ENCODE measurements at places on chromosomes 1 and 21.

GRCh38 chr1:67052741-67053534 is 1.0 kb downstream of the SLC35D1 start:
- no peak for DNase-seq

- no peak for DNase-seq
These were observed 104.6 kb downstream of the AMY1C start for GRCh38 chr1:103854279-103854678.

DNA sequence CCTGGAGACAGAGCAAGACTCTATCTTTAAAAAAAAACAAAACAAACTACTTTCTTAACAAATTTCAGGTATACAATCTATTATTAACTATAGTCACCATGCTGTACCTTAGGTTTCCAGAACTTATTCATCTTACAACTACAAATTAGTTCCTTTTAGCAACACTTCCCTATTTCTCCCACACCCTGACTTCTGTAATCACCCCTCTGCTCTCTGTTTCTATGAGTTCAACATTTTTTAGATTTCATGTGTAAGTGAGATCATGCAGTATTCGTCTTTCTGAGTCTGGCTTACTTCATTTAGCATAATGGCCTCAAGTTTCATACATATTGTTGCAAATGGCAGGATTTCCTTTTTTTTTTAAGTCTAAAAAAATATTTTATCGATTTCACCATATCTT is 77.9 kb upstream of the LPGAT1 start:
- DNase-seq: no peak

- DNase-seq: no peak
These were observed 9.7 kb downstream of the PYCR2 start for GRCh38 chr1:225914391-225914790.

GRCh38 chr1:50047916-50048694 is 24.4 kb upstream of the AGBL4 start:
- DNase-seq: no peak

DNA sequence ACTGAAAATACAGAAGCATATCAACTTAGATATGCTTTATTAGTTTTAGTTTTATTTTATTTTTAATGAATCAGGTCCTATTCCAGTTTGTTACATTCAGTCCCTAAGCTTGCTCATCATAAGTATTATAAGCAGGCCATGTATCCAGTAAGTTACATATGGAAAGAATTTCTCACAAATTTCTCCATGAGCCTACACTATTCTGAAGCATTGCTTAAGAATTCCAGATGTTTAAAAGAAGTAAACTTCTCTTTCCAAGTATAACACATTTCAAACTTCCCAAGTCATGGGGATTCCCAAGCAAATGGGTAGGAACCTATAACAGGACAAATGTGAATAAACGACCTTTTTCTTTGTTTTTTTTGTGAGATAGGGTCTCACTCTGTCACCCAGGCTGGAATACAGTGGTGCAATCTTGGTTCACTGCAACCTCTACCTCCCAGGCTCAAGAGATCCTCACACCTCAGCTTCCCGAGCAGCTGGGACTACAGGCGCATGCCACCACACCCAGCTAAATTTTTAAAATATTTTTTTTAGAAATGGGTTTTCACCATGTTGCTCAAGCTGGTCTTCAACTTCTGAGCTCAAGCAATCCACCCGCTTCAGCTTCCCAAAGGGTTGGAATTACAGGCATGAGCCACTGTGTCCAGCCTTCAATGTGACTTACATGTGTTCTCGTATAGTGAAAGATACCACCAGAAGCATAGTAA is 39.0 kb downstream of the ST7L start:
- DNase-seq: no peak

Data from activated T-cell treated with anti-CD3 and anti-CD28 coated beads, Interleukin-2, amount 50 U/mL, for 1 hour (primary cell).